ENCODE measurements at places on chromosomes 12 and 14. TPM values are rescaled to one million over a fixed set of nuclear protein-coding genes. Genes with fewer than 3 reads are reported as not detected.

Gene MYH6
- 0.28 TPM for polyA plus RNA-seq

Gene PTPRB
- polyA plus RNA-seq = 24.5 TPM

Gene ABCC9
- polyA plus RNA-seq = 2.5 TPM

Gene GALNT8
- polyA plus RNA-seq = 0.30 TPM

Gene CD4
- 45.5 TPM for polyA plus RNA-seq

Gene FBXL14
- polyA plus RNA-seq = 13.6 TPM

Gene HVCN1
- 16.7 TPM for polyA plus RNA-seq

Gene MGP
- 193 TPM for polyA plus RNA-seq

Gene SMIM10L1
- polyA plus RNA-seq = 6.1 TPM

Gene JAG2
- polyA plus RNA-seq = 23.6 TPM

Gene TSPAN19
- 10.5 TPM for polyA plus RNA-seq

Gene PLEK2
- polyA plus RNA-seq = 3.6 TPM

Gene IL23A
- polyA plus RNA-seq = 0.43 TPM

Gene EP400
- 11.4 TPM for polyA plus RNA-seq

Gene DNAJC22
- polyA plus RNA-seq = 0.24 TPM

Data from lung (tissue), 17 donors.